ENCODE measurements at places on chromosomes 2 and 18.

- no peak for DNase-seq
Measured at GRCh38 chr2:128445523-128445900, 126.8 kb upstream of the HS6ST1 start.

DNA sequence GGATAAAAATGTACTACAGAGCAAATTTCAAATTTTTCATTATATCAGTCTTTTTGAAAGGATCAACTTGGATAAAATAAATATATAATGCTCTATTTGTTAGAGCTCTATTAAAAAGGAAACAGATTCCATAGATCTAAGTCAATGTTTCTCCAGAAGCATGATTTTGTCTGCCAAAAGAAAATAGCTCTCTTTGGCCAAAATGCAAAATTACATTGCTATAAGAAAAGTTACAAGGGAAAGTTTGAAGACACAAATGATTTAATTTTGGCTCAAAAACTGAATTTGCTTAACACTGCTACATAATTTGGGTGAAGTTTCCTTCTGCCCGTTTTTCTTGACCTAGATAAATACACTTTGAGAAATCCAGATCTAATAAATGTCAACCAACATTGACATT, 15.7 kb downstream of the C2orf69 start:
- no peak for DNase-seq

- DNase-seq, result no peak
Measured at GRCh38 chr18:23812546-23813440, 123.5 kb downstream of the LAMA3 start.

- no peak for DNase-seq
Measured at GRCh38 chr18:24656050-24656449, 195.6 kb downstream of the HRH4 start.

- DNase-seq, result no peak
Measured at GRCh38 chr2:37665604-37666362, 5.7 kb downstream of the CDC42EP3 start.

DNA sequence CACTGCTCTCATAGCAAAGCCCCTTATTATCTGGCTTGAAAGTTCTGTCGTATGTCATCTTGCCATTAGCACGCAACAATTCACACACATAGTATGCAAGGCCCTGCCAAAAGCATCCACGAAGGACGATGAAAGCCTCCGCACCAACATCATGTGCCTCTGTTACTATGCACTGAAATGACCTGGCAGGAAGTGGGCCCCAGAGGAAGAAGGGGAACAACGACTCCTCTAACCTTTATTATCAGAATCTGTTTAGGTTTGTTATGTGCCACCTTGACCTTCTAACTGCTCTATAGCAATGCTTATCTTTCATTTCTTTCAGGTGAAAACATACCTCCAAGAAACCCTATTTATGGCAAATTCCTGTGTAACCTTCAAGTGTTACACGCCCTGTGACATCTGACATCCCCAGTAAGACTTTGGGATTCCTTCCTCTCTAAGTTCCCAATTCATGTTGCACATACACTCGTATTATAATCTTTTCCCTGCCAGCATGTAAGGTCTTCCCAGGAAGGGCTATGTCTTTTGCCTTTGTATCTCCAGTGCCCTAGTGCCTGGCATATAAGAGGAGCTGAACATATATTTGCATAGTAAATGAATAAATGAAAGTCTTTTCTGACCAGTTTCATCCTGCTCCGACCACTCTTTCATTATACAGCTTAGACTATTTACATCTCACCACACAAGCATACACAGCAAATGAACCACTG, 7.0 kb upstream of the NDUFV2 start:
- DNase-seq, result no peak

- DNase-seq, result peak; percentile 32
Measured at GRCh38 chr18:79203017-79203605, 133.9 kb downstream of the ATP9B start.

- DNase-seq, result no peak
Measured at GRCh38 chr2:16625759-16626158, 39.9 kb downstream of the CYRIA start.

- no peak for DNase-seq
Measured at GRCh38 chr2:111007757-111008688, 112.7 kb upstream of the BCL2L11 start.

GRCh38 chr2:233983445-233983844, 66.3 kb downstream of the TRPM8 start:
- DNase-seq, result no peak

DNA sequence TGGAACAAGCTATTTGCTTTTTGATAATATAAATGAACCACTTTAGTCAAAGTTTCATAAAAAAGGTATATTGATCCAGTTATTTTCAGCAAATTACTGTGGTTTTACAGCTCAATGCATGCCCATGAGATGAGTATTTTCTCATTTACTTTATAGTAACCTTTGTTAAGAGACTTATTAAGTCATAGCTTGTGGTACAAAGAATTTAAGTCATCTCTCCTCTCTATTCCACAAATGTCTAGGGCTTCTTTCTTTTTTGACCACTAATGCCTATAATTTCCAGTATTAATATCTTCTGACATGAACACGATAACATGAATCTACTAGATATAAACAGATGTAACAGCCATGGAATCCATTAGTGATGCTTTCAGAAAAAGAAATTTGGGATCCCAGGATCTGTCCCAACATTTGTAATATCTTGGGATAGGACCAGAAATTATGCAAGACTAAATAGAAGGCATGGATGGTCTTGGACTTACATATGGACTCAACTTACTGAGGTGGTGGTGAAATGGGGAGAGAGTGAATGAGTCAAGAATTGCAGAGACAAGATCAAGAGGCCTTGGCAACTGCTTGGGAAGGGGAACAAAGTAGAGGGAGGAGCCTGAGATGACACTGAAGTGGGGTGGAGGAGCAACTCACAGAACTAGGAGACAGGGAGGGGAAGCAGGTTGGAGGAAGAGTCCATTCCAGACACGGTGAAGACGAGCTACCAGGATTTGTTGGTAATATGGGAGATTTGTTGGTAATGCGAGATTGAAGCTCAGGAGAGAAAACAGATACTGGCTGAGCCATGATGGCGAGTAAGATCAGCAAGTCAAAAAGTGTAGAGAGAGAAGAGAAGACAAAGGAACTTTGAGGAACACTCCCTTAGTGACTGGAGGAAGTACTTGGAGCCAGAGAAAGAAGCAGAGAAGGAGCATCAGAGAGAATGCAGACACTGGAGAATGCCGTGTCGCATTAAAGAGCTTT, 42.4 kb upstream of the KDM3A start:
- no peak for DNase-seq

DNA sequence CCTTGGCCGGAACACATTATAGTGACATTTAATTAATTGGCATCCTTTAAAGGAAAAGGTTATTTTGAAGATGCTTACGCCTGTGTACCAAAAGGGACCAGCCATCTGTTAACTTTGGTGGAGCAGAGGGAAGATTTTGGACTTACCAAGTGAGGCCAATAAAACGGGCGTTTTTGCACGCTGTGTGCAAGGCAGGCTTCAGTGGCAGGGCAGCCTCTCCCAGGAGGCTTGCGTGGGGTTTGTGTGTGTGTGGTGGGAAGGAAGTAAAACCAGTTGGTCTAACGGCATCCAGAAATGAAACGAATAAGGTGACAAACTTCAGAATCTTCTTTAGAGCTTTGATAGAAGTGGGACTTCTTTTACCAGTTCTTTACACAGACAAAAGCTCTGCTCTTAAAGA, 191.7 kb downstream of the PRKCE start:
- DNase-seq, result no peak

DNA sequence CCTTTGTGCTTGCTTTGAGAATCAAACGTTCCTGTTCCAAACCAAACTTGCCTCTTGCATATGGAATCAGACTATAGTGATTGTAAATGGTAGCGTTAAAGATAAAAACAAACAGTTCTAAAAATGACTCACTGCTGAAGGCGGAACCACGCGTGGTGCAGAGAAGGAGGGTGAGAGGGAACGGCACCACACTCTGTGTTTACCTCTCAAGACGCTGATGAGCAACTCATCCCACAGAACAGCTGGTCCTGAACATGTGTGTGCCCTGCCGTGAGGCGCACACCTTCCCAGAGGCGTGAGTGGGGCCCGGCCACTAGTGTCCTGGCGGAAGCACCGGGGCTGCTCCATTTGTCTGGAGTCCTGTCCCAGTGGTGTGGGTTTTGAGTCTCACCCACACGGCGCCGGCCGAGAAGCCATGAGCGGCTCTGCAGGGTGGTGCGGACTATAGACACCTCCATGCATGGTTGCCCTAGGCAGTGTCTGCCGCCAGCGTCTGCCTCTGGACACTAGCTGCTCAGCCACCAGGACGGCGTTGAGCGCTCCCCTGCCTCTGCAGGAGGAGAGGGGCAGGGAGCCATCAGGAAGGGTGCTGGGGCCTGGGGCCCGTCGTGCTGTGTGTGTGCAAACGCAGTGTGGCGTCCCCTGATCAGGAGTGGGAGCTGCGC, 52.1 kb downstream of the NFATC1 start:
- peak; percentile 24 for DNase-seq

DNA sequence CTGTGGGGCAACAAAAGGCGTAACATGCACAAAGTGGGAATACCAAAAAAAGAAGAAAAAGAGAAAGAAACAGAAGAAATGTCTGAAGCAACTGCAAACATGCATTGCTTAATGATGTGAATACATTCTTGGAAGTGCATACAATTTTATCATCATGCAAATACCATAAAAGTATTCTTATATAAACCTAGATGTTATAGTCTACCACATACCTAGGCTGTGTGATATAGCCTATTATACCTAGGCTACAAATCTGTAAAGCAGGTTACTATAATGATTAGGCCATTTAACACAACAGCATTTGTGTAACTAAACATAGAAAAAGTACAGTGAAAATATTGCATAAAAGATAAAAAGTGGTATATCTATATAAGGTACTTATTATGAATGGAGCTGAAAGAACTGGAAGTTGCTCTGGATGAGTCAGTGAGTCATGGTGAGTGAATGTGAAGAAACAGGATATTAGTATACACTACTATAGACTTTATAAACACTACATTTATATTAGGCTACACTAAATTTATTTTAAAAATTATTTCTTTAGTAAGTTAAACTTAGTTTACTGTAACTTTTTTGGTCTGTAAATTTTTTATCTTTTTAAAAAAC, 319.4 kb upstream of the KCNH7 start:
- DNase-seq, result no peak

GRCh38 chr2:12313445-12314126, 403.1 kb upstream of the TRIB2 start:
- DNase-seq, result no peak

GRCh38 chr18:28176948-28177827, at the start of gene CDH2:
CDH2 (minus strand) TSS chr18:28177130; CDS start chr18:28177022, 108 bp downstream.
- DNase-seq, result no peak

GRCh38 chr2:58261209-58261608, 20.1 kb upstream of the FANCL start:
- DNase-seq, result no peak

DNA sequence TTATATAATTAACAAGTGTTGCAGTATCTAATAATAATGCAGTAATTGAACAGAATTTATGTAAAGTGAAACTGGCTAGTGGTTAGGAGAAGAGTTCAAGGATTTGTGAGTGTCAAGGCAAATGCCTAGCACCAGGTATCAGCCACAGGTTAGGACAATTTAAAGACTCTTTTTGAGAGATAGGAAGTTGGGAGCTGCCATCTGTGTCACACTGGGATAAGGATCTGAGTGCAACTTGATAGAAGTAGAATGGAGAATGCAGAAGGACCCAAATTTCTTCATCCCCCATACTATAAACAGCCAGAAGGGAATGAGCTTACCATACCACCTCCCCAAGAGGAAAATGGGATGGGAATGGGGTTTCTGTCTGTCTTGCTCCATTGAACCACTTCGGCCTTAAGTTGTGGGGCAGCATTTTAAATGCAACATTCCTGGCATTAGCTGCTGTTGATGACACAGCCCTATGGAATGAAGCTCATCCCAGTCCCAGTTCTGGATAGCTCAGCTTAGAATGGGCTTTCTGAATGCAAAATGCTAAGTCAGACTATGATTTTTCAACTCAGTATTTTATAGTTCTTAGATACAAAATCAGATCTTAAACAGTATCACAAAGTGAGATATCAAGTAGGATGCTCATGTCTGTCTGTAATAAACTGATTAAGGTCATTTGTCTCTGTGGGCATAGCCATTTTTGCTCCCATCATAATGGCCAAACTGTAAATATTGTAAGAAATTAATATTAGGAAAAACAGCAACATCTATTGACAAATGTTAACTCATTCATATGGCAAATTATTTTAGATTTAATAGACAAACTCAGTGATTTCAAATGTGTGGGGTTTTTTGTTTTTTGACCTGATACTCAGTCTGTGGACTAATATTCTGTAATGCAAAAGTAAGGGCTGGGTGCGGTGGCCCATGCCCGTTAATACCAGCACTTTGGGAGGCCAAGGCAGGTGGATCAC, 44.0 kb downstream of the GPR155 start:
- no peak for DNase-seq

GRCh38 chr2:229718057-229718456, 3.7 kb upstream of the DNER start:
- DNase-seq, result no peak

DNA sequence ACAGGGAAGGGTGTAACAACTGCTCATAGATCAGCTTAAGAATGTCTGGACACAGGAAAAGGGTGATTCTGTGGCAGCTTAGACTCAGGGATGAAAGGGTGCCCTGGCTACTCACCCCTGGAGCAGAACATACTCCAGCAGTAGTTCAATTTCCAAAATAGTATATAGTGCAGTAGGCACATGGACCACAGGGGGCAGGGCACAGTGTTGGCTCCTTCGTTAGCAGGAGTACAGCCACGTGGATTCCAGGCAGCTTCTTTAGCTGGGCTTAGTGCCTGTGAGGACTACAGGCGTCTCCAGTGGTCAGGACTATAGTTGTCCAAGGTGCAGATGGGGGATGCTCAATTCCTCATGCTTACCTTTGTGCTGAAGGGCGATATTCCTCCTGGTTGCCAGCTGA, 277.5 kb upstream of the DDX18 start:
- DNase-seq, result no peak

GRCh38 chr2:65267008-65267407, 39.4 kb downstream of the ACTR2 start:
- DNase-seq, result no peak

GRCh38 chr2:8615576-8616281, 66.1 kb upstream of the ID2 start:
- DNase-seq, result no peak

DNA sequence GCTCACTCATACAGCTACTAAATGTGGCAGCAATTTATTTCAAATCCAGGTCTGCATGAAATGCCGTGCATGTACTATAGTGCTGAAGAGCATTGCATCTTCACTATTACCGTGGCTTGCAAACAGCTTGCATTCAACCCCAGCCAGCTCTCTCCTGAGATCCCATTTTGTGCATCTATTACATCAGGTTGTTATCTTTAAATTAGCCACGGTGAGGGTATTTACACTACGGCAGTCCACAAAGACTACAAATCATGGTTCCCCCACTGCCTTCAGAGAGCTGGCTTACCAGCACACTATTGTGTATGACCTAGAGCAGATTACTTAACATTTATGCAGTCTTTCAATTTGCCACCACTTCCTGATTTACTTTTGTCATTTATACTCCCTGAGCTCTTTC, 621.3 kb upstream of the LRATD1 start:
- no peak for DNase-seq

DNA sequence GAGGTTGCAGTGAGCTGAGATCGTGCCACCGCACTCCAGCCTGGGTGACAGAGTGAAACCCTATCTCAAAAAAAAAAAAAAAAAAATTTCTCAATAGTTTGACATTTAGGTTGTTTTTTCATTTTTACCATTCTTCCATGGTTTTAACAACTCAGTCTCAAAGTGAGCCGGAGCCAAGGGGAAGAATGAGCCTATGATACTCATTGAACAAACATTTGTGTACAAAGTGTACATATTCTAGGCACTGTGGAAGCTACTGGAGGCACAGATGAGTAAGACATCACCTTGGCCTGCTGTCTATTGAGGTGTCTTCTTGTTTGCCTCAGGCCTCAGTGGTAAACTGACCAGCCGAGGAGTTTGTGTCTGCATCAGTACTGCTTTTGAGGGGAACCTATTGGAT, 21.9 kb downstream of the CENPO start:
- no peak for DNase-seq

Data from stimulated activated CD4-positive, alpha-beta T cell treated with anti-CD3 and anti-CD28 coated beads, Interleukin-2, amount 100 ng/mL, for 4 hours (primary cell).